Ascending aorta (tissue), 2 donors: ENCODE measurements at places on chromosomes 1 and 21.

- no peak for DNase-seq
Measured at GRCh38 chr1:155202731-155203515, 4.8 kb downstream of the THBS3 start.

DNA sequence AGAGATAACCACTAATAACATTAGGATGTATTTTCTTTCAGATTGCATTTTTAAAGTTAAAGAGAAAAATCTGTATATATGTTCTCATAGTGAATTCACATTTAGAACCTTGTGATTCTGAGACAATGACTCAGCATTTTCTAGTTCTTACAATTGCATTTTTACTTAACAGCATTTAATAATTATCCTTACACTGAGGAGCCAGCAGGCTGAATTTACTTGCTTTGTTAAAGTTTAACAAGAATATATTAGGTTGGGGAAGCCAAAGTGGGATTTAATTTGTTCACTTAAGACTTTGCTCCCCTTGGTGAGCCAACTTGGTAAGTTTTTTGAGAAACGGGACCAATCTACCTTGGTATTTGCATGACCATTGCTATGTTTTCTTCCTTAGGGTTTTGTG is 4.5 kb downstream of the PATJ start:
- DNase-seq: no peak

DNA sequence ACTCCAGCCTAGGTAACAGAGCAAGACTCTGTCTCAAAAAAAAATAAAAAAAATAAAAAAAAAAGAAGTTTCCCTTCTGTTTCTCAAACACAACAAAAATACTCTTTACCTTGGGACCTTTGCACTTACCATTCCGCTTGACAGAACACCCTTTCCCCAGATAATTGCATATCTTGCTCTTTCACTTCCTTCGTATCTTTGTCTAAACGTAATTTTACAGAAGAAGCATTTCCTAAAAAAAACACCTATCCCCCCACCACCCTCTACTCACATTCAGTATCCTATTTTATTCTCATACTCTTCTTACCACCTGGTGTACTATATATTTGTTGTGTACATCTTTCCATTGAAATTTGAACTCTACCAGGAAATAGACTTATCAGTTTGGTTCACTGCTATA is 32.7 kb downstream of the ASH1L start:
- DNase-seq: no peak

DNA sequence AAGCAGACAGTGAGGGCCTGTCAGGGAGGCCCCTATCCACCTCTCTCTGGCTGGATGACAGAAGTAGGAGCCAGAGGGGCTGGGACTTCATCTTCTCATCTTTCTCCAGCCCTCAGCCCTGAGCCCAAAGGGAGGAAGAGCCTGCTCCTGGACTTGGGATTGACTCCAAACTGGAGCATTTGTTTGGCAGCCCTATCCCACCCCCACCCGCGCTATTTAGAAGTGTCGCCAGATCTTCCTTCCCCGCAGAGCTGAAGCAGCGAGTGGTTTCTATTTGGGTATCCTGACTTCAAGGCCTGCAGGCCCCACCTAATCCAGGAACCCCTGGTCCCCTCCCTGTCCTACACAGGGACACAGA is 9.6 kb downstream of the NES start:
- DNase-seq: no peak

- DNase-seq: no peak
Measured at GRCh38 chr1:12424793-12425192, 193.2 kb downstream of the DHRS3 start.

DNA sequence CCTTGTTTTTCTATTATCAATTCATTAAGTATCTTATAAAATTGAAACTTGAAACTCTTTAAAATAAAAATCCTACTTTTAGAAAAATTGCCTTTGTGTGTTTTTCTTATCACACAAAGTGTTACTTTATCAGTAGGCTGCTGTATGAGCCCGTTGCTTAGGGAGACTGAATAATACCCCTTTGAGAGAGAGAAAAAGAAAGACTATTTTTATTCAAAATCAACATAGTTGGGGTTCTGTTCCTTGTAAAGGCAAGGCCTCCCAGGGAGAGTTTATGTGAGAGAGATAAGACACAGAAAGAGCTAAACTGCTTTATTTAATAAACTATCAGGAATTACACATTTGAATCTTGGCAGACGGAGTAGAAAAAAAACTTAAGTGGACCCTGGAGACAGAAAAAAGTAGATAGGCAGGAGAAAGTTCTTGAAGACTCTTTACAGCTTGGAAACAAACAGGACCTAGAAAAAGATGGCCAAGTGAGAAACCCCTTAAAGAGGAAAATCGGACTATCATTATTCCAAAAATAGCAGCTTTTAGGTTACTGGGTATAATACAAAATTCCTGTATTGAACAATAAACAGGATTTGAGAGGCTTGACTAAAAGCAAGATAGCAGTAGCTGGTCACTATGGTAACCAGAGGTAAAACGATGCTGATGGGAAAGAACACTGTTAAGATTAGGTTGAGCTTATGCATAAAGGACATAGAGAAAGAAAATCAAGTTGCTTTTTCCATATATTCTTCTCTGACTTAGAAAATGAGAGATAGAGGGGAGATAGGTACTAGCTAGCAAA is 170.9 kb downstream of the LRRC7 start:
- DNase-seq: no peak

DNA sequence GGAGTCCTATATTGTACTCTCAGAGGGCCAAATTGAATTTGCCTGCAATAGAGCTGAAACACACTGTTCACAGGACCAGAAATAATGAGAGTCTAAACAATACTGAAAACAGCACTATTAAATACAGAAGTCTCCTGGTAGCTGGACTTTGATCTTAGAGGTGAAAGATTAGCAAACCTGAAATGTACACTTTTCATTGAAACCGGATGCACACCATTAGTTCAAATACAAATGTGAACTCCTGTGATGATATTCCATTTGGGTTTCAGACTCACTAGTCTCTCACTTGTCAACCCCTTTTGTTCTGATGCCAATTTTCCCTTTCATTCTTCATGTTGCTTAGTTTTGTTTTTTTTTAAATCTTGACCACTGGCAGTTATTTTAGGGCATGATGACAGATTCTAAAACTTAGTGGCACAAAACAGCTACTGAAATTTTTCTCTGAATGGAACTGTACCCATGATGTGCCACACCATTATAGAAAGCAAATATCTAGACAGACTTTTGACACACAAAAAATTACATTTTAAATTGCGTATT is 5.9 kb upstream of the TNFSF4 start:
- DNase-seq: no peak

GRCh38 chr21:15804247-15805005 is 74.6 kb downstream of the USP25 start:
- no peak for DNase-seq

DNA sequence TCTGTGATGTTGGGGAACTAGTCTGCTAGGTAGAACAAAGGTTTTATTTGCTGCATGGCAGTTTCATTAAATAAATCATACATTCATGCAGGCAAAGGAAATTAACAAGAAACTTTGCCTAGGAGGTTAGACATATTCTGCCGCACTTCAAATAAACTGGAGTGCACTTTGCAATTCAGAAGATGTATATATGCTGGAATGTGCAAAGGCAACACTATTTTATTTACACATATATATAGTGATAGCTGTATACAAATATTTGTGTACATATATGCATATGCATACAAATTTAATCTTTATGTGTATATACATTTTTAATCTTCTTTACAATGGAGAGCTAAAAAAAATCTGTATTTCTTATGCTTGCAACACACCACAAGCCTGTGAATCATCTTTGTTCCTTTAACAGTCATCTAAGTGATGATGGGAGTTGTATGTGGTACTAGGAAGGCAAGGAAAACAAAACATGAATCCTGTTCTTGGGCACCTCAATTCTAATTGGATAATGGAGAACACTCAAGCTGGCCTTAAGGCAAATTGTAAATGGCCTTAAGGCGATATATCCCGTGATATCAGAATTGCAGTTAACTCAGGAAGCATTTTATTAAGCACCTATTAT is 605.8 kb upstream of the CAMK1G start:
- DNase-seq: no peak

GRCh38 chr21:28590676-28591075 is 402.0 kb downstream of the LTN1 start:
- no peak for DNase-seq

DNA sequence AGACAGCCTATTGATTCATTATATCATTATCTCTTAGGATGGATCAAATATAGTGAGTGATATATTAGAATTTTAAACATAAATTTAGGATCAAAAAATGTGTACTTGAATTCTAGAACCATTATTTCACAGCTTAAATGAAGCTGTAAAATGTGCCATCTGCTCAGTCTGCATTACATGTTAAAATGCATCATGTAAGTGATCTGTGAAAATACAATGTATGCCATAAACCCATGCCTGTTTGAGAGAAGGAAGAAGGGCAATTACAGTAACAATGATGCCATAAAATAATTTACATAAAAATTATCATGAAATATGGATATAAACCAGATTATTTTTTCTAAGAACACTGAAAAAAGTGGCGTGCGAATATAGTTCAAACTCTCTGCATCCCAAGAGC is 1066.0 kb upstream of the ADGRL4 start:
- DNase-seq: no peak

GRCh38 chr1:205004351-205004750 is 38.7 kb upstream of the CNTN2 start:
- DNase-seq: no peak

- no peak for DNase-seq
Measured at GRCh38 chr1:230581446-230582079, 60.7 kb upstream of the COG2 start.

DNA sequence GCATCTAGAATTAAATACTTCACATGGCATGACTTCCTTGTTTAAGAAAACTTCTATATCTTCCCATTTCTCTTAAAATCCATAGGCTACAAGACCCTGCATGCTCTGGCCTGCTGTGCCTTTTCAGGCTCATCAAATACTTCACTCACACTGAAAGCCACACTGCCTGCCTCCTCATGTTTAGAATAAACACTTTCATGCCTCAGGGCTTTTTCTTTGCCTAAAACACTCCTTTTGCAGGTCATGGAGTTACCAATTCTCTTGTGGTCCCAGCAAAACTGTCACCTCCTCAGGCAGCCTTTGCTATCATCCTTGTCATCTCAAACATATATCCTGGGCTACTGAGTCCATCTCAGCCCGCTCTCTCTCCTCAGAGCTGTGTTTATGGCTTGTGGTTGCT is 5.5 kb downstream of the SGIP1 start:
- DNase-seq: no peak

DNA sequence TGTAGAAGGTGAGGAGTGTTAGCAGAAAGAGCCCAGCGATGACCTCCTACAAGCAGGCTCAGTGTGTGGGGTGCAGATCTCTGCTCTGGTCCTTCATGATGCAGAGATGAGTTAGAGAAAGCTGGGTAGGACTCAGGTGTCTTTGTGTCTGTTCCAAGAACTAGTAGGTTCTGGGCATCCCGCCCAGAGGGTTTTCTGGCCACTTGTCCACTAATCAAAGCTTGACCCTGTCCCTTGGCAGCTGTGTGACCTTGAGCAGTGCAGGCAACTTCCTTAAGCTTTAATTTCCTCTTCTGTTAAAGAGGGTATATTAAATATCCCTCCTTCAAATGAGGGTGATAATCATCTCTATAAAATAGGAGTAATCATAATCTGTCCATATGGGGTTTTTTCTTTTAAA is 54.7 kb upstream of the WNT4 start:
- DNase-seq: no peak

DNA sequence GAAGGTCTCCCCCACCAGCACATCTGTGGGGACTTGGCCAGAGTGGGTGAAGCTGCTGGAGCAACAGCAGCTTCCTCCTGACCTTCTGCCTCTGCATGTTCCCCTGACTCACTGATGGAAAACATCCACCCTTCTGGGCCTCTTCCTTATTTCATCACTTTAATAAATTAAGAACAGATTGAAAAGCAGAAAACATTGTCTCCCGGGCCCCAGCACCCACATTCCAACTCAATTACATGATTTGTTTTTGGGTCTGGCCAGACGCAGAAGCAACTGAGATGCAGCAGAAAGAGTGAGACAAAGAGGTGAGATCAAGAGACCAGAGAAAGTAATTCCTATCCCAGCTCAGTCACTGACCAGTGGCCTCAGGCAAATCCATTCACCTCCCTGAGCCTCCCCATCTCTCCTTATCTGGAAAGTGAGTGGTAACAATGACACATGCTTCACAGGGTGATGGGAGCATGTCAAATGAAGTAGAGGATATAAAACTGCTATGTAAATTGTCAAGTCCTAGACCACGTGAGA is 157.1 kb downstream of the ELAVL4 start:
- no peak for DNase-seq

DNA sequence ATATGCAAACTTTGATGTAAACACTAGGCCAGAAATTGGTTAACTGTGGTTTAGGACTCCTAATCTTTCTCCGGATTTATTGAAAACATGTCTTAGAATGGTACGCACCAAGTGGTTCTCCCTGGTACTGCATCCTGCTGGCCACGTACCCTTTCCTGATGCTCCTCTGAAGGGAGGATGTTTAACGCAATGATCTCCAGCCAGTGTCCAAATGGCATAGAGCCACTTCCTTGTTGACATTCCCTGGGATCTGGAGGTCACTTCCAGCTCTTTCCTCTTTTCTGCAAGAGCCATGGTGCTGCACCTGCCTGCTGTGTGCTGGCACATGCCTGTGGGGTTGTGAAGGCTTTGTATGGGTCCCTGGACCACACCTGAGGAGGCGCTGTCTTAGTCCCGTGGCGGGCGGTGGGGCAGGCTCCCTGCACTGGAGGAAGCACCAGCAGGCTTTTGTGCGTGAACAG is 53.9 kb downstream of the GALNT2 start:
- DNase-seq: no peak

DNA sequence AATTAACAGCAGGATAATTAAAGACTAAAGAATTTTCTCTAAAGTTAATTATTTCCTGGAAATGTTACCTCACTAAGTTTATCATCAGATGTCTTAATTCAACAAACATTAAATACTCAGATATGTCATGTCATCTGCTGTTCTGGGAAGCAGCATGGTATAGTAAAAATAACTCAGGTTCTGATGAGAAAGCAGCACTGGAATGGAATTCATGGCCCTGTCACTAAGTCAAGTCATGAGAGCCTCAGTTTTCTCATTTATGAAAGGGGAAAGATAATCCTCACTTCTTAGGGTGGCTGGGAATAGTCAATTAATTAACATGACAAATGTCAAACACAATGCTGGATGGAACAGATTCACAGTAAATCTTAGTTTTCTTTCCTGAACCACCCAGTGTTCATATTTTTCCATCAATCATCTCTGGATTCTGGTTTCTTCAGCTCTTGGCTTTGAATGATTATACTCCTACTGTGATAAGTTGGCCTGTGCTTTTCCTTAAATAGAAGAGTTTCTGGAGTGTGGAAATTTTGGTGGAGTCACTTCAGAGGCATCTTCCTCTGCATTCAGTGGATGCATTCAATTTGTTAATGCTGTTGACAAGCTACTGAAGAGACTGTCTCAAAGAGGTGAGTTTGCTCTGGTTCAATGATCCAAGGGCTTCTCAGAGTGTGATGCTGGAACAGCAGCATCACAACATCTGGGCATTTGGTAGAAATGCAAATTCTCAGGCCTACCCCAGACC is 319.4 kb downstream of the KCNH1 start:
- DNase-seq: no peak

DNA sequence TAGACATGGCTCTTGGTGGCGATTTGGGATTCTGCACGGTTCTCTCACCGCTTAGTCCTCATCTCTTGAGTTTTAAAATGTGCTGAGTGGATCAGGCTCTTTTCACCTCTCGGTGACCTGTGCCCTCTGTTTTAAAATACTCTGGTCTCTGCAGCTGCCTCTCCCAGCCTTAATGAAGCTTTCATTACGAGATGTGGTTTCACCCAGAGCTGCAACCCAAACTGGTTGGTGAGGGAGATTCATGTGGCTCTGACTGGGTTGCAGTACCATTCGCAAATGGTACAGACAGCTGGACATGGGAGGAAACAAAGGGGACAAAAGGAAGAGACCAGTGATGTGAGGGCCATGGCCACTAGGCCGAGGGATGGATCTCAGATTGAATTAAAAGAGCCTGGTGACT is 258.9 kb downstream of the ASTN1 start:
- no peak for DNase-seq
